ENCODE measurements at places on chromosomes 2 and 18.
A peak's percentile ranks its signal among the peaks of the same experiment; 100 is the strongest.

GRCh38 chr2:240286596-240286995 lies 146.1 kb upstream of the OTOS start:
- DNase-seq, result no peak

- DNase-seq, result no peak
These were observed 135.8 kb downstream of the TPO start for GRCh38 chr2:1548910-1549673.

DNA sequence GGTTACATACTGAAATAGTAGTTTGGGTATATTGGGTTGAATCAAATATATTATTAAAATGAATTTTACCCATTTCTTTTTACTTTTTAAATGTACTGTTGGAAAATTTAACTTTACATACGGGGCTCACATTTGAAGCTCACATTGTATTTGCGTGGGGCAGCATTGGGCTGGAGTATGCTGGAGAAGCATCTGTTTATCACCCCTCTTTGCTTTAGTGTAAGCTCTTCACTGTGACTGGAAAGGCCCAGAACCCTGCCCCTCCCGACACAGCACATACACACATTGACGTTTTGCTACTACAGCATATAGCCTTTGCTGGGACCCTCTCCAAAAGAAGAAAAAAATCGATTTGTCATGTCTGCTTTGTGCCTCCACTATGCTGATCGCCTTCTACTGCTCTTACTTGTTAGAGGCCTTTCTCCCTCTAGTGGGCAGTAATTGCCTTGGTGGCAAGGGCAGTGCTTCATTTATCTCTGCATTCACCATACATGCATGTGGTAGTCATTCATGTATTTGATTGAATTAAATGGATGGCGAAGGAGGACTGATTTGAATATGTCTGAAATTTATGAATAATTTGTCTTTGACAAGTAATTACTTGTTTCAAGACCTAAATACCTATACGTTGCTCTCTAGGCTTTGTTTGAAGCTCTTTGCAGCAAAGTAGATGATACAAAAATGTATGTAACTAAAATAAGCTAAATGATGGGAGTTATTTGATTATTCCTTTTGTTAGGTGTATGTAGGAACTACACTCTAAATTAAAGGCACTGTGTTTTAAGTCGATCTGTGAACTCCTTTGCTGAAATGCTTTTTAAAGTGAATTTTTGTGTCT lies 37.4 kb downstream of the VAPA start:
- no peak for DNase-seq

GRCh38 chr2:117703858-117704257 lies 110.6 kb upstream of the DDX18 start:
- DNase-seq, result no peak

GRCh38 chr2:19026261-19026660 lies 332.2 kb downstream of the OSR1 start:
- DNase-seq, result no peak

DNA sequence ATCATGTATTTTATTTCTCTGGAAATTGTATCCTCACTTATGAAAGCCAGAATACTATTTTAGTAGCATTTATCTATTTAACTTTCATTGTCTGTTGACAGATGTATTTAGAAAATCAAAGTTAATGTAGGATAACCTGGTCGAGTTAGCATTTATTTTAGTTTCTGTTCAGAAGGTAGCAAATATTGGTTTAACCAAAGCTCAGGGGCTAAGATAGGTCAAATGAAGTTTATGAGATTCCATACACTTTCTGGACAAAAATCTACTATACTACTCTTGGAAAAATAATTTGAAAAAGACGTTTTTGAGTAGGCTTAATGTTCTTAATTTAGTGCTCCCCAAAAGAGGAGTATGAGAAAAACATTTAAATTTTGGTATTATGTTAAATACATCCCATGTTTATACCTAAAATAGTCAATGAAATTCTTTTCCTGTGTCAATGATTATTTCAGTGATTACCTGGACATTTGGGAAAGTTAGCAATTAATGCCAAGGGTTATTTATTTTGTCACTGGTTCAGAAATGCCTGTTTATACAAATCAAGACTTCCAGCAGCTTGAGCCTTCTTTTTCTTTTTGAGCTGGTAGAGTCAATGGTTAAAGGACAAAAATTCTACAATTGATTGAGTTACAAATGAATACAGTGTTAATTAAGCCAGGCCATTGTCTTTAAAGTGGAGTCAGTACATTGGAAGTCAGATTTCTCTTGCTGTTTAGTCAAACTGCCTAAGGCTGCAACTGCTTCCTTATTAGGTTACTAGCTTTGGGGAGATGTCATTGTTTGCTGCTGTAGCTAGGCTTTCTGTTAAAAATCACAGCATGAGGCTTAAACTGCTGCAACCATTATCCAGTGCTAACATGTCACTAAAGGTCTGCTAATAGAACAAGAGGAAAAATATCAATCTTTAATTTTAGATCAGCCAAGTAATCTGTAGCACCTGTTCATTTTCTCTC lies 182.3 kb downstream of the CAMKMT start:
- DNase-seq, result no peak

DNA sequence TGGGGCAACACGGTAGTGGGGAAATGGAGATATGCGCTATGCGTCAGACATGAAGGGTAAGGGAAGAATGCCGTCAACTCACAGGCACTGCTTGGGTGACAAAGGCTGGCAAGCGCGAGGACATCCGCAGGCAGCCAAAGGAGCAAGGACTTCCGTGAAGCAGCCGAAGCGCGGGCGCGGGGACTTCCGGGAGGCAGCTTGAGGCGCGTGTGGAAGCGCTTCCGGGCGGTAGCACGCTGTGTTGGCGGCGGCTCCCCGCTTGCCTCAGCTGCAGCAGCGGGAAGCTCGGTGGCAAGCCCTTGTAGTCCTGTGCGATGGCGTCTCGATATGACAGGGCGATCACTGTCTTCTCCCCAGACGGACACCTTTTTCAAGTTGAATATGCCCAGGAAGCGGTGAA lies at the start of gene PSMA8:
PSMA8 (plus strand) TSS at position 218 of the 400 bp plus-strand sequence; CDS start at position 315, 97 bp downstream.
- peak; percentile 26 for DNase-seq

GRCh38 chr18:66560094-66560493 lies 43.8 kb downstream of the CDH19 start:
- DNase-seq, result no peak

DNA sequence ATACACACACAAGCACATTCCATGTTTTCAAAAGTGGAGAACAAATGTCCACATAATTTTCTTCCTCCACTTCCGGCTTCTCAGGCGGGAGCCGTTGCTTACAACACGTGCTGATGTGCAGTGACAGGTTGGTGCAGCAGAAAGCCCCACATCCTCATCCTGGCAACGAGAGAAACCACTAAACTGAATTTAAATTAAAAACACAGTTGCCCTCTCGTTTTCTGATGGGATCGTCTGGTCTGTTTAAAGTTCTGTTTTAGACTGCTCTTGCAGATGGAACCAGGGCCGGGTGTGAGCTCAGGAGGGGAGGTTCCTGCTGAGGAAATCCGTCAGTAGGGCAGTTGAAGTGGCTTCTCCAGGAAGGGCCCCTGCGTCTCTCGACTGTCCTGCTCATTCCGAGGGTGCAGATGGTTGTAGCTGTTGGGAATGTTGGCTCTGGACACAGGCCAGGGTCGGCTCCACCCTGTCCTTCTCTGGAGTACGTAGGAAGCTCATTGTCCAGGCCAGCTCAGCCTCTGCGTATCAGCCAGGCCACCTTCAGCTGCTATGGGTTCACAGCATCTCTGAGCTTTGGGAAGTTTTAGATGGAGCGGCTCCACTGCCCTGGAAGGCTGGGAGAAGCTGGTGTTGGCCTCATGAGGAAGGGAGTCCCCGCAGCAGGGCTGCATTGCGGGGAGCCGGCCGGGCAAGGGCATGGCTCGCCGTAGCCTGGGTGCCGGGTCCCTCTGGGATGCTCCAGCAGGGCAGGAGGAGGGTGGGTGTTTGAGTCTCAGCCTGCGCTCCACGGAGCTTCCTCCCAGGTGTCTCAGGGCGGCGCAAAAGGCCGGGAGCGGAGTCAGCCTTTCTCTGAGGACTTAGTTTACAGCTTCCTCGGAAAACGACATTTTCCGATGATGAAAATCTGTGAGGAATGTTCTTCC lies 58.3 kb downstream of the NFATC1 start:
- DNase-seq, result no peak

DNA sequence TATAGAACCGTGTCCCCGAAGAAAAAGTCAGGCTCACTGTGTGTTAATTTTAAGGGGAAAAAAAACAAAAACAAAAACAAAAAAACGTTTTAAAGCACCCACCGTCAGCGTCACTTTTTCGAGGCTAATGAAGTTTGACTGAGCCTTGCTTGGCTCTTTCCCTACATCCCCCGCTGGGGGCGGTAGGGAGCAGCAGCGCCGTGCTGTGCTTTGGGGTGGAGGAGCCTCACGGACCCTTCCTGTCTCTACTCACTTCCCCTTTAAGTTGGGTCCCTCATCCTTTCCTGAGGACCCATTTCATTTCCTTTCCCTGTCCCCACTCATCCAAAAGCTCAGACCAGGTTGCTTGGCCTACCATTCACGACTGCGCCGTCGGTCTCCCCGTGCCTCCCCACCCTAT lies 82.8 kb upstream of the RPL31 start:
- DNase-seq, result no peak

- no peak for DNase-seq
These were observed 67.2 kb upstream of the NPAS2 start for GRCh38 chr2:100752628-100753333.
